Esophagus mucosa (tissue), 1 donor: ENCODE measurements at places on chromosomes 5 and 9.

DNA sequence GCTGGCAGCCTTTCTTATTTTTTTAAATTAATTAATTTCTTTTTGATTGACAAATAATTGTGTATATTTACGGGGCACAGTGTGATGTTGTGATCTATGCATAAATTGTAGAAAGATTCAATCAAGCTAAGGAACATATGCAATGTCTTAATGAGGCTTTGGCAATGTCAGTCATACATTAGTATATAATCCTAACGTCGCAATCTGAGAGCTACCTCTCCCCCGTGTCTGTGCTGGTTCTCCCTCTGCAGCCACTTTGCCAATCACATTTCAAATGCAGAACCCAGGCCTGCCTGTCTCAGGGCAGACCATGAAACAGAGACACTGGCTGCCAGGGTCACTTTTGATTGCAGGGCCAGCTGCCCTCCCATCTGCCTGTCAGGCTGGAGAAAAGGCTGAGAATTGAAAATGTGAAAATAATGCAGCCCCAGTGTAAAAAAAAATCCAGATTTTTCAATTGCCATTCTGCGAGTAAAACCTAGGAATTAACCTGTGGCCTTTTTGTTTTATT, 56.3 kb downstream of the SLC24A2 start:
- no peak for ATAC-seq

DNA sequence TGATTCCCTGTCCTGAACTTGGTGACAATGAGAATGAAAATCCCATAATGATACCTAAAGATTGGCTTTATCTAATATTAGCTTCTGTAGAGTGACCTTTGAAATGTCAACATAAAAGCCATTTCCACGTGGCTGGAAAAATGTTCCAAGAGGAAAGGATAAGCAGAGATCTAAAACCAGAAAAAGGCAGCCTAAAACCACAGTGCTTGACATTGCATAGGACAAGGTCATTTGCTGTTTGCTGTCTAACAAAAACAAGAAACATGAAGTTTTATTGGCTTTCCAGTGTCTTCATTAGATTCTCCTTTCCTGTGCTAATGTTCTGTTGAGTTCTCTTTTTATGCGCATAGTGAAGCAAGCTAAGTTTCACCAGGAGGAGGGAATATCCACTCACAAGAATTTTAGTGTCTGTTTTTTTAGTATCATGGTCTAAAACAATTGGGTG, 44.6 kb downstream of the CPEB4 start:
- ATAC-seq, result no peak

- ATAC-seq, result no peak
Observed at GRCh38 chr5:147454996-147455677, 54.7 kb downstream of the DPYSL3 start.

- ATAC-seq, result no peak
Observed at GRCh38 chr9:92160786-92161185, 45.6 kb upstream of the SPTLC1 start.

DNA sequence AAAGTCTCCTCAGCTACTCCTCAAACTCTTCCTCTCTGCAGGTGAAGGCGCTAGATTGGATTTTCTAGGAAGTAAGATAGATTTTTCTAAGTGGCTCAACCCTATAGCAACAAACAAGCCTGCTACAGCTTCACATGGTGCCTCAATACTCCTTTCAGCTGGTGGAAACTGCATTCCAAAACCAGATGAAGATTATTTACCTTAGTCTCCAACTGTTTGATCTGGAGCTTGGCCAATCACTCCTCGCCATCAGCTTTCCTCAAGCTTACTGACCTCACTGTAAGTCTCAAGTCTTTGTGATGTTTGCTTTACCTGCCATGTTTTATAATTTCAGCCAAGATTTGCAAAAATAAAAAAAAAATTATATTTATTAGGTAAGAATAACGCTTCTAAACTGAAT, 622.4 kb downstream of the CHSY3 start:
- ATAC-seq, result no peak

- ATAC-seq, result no peak
Observed at GRCh38 chr5:95920822-95921221, 40.8 kb downstream of the ELL2 start.
